ENCODE measurements at places on chromosomes 3 and 15.

DNA sequence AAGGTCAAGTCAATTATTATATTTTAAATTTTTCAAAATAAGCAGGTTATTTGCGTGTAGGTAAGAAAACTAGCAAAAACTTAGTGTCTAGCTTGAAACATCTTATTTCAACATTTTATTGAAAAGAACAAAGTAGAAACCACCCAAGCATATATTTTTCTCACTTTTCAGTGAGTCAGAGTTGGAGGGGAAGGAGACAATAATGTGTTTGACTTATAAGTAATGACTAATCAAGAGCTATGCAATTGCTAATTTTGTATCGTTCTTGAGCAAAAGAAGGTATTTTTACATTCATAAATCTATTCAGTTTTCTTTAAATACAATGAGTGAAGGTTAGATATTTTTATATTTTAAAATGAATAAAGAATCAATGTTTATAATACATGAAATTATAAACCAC lies 54.4 kb upstream of the P2RY1 start:
- DNase-seq: no peak

DNA sequence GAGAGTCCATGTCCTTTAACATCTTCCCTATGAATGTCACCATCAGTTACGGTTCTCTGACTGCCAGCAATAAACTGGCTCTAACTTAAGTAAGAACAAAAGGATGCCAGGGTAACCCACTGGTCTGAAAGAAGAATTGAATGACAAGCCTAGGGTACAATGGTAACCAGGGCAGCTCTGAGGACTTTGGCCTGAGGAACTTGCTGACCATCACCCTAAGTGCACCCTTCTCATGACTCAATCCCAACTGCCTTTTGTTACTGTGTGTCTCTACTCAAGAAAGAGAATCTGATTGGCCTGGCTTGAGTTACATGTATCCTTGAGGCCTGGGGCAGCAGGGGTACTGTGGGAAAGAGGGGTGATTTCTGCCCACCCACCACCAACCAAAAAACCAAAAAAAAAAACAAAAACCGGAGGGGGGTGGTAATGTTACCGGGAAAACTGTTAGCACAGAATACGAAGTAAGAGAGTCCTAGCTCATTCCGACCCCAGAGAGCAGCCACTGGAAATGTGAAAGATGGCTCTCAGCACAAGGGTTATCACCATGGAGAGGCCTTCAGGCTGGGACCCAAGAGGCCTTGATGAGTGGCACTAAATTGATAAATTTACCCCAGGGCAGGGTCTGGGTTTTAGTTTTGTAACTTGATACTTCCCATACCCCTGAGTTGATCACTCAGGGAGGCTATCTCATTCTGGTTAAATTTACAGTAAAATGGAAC lies 9.3 kb upstream of the SLC28A1 start:
- DNase-seq: no peak

GRCh38 chr15:57393061-57393460 lies 16.8 kb downstream of the CGNL1 start:
- DNase-seq: no peak

DNA sequence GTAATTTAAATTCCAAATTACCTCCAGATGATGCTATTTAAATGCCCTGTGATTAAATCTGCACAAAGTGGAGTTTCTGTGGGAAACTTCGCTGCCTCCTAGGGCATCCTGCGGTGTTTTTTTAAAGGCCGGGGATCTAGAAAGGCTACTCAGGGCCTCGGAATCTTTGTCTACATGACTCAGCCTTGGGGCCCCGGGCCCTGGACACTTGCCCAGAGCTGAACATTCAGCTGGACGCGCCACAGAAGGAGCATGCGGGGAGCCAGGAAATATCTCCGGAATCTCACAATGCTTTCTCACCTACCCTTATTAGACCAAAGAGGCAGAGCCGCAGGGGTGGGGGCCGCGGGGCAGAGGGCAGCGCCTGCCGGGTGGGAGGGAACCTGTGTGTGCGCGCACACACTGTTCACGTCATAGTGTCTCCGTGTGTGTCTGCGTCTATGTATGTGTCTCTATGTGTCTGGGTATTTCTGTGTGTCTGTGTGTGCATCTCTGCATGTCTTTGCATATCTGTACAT lies 145.5 kb upstream of the TPM1 start:
- peak; percentile 98 for DNase-seq

DNA sequence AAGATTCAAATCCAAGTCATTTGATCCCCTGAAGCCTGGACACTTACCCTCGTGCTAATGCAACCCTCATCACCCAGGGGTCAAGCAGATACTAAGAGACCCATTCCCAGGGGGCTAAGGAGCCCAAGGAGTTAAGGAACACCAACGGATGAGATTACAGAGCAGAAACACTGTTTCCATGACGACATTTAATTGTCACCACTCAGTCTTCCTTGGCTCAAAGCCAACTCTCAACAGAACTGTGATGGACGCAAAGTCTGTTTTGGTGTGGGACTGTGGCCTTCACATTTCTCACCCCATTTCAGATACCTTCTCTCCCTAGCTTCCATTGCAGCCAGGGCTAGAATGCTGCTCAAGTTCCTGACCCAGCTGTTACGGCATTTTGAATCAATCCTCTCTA lies 383.5 kb upstream of the WNT5A start:
- no peak for DNase-seq

- no peak for DNase-seq
These were observed 50.9 kb downstream of the LSAMP start for GRCh38 chr3:116394365-116394764.

- DNase-seq: no peak
These were observed 132.3 kb downstream of the FAM43A start for GRCh38 chr3:194817936-194818335.

DNA sequence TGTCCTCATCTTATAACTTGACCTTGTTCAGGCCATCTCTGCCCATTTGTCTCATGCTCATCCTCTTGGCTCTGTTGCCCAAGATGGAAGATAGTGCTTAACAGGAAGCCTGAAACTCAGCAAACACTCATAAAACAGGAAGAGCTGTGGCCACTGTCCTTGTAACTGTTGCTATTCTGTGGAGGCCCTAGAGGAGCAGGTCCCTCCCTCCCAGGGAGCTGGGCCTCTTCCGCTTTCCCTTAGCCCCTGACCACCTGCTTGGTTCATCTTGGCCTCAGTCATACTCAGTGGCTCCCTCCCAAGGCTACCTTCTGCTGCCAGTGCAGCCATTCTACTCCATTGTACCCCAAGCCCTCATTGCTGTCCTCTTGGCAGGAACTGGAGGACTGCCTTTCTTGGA lies 3.5 kb downstream of the MAPKAPK3 start:
- no peak for DNase-seq

GRCh38 chr3:127203024-127203423 lies 10.1 kb downstream of the PRR23E start:
- DNase-seq: no peak

DNA sequence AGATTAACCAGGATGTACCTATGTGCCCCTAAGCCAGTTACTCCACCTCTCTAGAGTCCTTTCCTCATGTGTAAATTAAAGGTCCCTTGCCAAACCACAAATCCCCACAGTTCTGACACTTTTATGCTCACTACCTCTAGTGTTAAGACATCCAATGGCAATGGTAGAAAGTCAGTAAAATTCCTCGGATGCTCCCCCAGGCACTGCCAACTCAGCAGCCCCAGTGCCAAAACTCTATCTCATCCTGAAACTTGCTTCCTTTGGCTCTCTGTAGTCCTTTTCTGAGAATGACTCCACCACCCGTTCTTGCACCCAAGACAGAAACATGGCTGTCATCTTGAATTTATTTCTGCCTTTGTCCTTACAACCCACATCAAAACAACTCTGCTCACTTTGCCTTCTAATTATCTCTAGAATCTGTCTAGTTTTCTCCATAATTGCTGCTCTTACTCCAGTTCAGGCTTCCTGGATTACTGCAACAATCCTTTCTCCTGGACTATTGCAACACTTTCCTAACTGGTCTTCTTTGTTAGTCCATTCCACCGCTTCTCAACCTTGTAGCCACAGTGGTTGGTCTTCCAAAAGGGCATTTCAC lies 41.6 kb downstream of the MB21D2 start:
- DNase-seq: no peak

GRCh38 chr3:66036586-66037148 lies 2.1 kb downstream of the MAGI1 start:
- DNase-seq: no peak

DNA sequence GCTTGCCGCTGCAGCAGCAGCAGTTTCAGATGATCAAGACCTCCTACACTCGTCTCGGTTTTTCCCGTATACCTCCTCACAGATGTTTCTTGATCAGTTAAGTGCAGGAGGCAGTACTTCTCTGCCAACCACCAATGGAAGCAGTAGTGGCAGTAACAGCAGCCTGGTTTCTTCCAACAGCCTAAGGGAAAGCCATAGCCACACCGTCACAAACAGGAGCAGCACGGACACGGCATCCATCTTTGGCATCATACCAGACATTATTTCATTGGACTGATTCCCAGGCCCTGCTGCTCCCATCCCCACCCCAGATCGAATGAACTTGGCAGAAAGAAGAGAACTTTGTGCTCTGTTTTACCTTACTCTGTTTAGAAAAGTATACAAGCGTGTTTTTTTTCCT lies 17.6 kb downstream of the CALML4 start:
- DNase-seq: peak; percentile 61

- DNase-seq: no peak
These were observed 272.7 kb upstream of the RGMA start for GRCh38 chr15:93361703-93362102.

DNA sequence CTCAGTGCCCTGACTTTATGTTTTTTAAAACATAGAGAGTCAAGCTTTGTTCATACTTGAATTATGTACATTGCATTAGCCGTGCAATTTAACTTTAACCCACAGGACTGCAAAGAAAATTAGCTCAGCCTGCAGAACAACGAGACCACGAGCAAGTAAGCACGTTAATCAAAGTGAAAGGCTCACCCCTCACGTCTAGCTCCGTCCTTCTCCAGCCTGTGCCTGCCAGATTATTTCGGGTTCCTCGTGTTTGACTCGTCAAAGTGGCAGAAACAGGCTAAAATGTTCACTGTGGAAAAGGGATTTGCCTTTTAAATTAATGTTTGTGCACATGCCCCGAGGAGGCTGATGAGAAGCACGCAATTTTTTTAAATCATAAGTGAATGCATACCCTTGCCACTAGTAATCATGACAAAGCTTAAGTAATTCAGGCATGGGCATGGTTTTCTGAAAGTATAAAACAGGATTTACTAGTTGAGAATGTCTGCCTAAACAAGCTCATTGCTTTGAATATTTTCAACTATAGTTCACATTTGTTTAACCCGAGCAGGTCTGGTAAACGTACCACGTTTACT lies 15.3 kb downstream of the ZBTB38 start:
- no peak for DNase-seq

GRCh38 chr3:127066635-127067034 lies 83.7 kb downstream of the PLXNA1 start:
- DNase-seq: no peak

DNA sequence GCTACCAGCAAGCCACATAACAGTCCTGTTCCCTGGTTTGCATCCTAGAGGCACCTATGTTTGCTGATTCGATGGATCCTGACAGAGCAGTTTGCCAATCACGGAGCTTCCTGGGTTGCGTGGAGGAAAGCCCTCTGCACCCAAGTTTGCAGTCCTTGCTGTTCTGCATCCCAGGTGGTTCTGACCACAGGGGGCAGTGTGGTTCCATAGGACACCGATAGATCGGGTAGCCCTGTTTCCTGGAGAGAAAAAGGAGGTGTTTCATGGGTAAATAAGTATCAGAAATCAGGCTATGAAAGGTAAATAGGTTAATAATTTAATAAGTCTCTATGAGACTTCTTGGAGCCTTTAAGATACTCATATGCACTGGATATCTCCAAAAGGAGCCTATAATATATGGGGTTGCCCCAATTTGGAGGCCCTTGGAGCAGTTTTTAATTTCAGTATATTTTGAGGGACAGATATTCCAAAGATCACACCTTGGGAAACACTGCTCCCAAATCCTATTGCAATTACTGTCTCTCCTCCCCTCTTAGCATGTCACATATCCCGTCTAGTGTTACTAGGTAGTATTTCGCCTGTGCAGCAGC lies 194.6 kb upstream of the TPM1 start:
- no peak for DNase-seq

GRCh38 chr3:14614189-14614588 lies 37.4 kb upstream of the CCDC174 start:
- DNase-seq: no peak

DNA sequence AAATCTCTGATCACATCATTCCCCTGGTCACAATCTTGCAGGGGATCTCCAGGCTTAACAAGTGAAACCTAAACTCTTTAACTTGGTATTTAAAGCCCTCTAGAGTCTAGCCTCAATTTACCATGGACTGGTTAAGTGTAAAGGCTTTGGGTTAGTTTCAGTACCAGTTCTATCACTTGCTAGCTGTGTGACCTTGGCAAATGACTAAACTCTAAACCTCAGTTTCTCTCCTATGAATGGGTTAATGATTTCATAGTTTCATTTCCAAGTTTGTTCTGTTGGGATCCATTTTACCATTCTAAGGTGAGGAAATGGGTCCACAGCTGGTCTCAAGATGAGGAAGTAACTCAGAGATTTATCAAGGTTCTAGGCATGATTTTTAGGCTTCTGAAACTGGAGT lies 38.8 kb upstream of the TIMP4 start:
- DNase-seq: no peak

DNA sequence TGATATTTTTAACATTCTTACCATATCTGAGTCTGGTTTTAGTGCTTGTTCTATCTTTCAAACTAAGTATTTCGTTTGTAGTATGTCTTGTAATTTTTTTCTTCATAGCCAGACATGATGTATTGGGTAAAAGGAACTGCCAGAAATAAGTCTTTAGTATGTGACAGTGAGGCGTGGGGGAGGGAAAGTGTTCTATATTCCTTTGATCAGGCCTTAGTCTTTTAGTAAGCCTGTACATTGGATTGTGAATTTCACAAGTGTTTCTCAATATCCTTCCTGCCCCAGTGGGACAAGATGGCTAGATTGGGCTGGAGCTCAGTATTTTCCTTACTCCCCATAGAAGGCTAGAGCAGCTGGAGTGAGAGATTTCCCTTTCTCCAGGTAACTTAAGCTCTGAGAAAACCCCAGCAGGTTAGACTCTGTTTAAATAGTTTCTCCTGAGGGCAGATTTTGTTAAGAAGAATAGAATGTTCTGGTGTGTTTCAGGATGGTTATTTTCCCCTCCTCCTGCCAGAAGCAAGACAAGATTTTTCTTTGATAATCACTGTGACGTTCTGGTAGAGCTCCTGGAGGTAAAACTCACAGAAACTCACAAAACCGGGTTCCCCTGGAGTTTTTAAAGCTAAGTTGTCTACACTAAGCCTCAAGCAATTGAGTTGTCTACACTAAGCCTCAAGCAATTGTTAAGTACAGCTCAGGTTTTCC lies 140.7 kb upstream of the ARPP21 start:
- DNase-seq: no peak
